GM23248 (cell line): ENCODE measurements at places on chromosomes 13 and 19.

- H3K4me1 ChIP-seq = peaks cover 34% of the 10 kb centered on the region
- H3K27ac ChIP-seq = no peak overlapping the region
- H3K36me3 ChIP-seq = no peaks in the 10 kb centered on the region
These were observed 229.6 kb upstream of the STARD13 start for GRCh38 chr13:33515146-33515545.

- H3K4me1 ChIP-seq = no peaks in the 10 kb centered on the region; the same call in 1 of the 2 replicates
- H3K36me3 ChIP-seq = no peaks in the 10 kb centered on the region
- no peak overlapping the region for H3K4me3 ChIP-seq
- no peak overlapping the region for H3K27ac ChIP-seq
- DNase-seq = no peak
These were observed 27.7 kb downstream of the TMEM161A start for GRCh38 chr19:19110410-19111135.

DNA sequence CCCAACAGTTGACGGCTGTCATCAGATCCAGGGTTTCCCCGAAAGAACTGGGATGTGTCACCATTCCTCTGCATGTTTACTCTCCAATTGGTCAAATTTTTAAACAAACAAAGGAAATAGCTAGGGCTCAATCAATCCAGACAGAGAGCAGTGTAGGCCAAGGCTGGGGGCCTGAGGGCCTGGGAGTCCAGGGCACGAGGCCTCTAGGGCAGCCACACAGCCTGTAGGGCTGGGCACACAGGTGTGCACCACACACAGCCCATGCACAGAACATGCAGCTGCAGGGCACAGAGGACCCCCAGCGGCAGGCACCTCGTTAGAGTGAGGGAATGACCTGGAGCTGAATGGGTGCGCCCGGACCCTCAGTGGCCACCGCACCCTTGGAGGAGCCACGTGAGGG, 9.5 kb downstream of the MIER2 start:
- H3K4me3 ChIP-seq = no peak overlapping the region
- H3K4me1 ChIP-seq = no peaks in the 10 kb centered on the region
- H3K36me3 ChIP-seq = peaks cover 9% of the 10 kb centered on the region; the same call in 1 of the 2 replicates
- no peak for DNase-seq
- no peak overlapping the region for H3K27ac ChIP-seq

DNA sequence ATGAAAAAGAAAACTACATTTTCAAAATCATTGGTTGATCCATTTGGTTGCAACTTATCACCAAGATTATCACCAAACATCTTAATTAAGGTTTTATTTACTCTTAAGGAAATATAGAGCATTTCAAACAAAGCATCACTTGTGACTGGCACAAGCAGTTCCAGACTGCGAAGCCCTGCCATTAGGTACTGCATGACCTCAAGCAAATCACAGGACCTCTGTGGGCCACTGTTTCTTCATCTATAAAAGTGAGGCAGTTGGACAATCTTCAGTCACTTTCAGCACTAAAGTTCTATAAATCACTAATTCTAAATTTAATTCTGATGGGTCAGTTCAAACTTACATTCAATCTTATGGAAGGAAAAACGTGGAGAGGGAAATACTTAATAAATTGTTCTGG, 2.0 kb downstream of the ELF1 start:
- H3K4me1 ChIP-seq = peaks cover 9% of the 10 kb centered on the region
- DNase-seq = no peak
- no peak overlapping the region for H3K27ac ChIP-seq

DNA sequence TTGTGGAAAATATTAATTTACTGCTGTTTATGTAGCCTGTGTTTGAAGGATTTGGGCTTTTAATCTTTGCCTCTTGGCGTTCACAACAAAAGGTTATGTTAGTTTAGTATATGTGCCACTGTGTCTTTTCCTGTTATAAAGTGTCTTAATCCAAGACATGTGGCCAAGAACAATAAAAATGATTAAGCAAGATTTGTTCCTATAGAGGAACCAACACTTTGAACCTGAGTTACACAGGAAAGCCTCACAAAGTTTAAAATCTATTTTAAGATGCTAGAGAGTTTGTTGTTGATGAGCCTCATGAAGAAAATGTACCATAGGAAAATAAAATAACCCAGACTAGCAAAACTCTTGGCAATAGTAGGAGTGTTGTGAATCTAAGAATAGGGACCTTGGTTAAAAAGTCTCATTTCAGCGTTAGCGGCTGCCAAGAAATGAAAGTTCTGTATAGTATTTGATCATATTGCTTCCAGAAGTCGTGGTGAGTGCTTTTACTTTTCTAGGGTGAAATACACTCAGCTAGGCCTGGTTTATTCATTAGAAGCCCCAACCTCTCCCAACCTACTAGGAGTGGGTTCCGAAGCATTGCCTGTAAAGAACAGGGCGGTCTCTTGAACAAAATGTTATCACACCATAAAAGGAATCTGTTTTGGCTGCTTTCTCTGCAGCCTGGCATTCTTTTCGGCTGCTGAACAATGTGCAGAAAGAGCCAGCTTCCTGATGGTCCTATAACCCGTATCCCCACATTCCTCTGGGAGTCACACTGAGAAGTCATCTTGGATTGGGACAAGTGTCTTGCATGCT, 102.6 kb downstream of the LRCH1 start:
- DNase-seq = no peak
- H3K36me3 ChIP-seq = no peaks in the 10 kb centered on the region
- no peak overlapping the region for H3K4me3 ChIP-seq
- H3K27ac ChIP-seq = no peak overlapping the region
